ENCODE measurements at places on chromosomes 5 and 9.

GRCh38 chr9:123338710-123339665, 17.0 kb upstream of the CRB2 start:
- DNase-seq, result no peak

- DNase-seq, result peak; percentile 40
These were observed 68.5 kb downstream of the RICTOR start for GRCh38 chr5:39005566-39006232.

DNA sequence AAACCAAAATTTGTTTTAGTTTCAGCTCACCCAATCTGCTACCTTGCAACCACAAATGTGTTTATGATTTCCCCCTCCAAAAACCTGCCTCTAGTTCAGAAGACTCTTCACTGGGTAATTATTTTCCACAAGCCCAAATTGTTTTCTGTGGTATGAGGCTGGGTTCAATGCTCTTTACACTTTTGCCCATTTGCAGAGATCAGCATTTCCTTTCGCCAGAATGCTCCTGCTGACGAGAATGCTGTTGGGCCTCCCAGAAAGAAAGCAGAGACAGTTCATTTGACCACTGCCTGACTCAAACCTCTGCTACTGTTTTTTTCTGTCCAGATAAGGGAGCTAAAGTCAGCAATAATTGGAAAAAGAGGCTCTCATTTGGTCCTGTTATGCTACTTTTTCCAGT, 427.3 kb downstream of the PDE4D start:
- DNase-seq, result no peak

DNA sequence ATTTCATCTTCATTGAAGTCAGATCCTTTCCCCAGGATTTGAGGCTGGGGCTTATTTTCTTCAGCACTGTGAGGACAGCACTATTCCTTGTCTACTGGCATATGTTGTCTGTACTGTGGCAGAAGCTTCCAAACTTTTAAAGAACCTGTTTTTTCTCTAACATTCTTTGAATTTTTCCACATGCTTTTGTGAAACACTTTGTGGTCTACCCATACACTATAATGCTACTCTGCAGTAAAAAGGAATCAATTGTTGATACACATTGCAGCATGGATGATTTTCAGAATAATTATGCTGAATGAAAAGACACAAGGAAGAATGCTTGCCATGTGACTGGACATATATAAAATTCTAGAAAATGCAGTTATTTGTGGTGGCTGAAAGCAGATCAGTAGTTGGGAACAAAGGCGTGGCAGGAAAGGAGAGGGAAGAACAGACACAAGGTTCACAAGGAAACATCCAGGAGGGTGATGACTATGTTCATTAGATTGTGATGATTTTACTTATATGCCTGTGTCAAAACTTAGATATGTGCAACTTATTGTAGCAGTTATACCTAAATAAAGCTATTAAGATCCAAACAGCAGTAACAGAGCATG, 96.8 kb downstream of the WNK2 start:
- no peak for DNase-seq

DNA sequence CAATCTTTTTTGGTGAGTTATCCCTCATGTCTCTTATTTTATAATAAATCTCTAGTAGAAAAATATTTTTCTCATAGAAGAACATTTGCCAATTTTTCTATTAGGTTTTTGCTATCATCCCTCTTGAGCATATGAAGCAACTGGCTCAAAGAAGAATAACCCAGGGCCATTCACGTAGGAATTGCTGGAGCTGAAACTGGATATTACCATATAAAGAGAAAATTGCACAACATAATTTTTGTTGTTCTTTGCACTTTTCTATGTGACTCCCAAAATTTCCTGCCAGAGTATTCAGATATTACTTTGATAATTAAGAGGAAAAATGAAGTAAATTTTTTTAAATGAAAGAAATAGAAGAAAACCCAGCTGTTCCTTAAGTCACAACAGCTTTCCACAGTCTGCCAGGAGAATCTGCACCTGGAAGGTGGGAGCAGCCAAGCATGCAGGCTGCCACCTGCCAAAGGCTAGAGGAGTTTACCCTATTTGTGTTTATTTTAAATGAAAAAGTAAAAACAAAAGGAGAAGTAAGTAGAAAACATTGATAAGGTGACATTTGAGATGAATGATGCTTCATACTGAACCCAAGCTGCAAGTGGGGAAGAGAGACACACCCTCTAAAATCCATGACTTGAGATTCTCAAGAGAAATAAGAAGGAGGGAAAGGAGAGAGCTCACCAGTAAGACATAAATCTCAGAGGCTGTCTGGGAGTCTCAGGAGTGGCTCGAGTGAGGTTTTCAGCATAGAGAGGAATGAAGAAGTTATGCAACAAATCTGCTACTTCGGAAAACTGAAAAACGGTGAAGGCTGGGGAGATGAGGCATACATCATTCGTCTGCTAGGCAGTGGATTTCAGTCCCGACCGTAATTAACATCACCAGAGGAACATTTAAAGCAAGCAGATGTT, 31.5 kb upstream of the FREM1 start:
- no peak for DNase-seq

DNA sequence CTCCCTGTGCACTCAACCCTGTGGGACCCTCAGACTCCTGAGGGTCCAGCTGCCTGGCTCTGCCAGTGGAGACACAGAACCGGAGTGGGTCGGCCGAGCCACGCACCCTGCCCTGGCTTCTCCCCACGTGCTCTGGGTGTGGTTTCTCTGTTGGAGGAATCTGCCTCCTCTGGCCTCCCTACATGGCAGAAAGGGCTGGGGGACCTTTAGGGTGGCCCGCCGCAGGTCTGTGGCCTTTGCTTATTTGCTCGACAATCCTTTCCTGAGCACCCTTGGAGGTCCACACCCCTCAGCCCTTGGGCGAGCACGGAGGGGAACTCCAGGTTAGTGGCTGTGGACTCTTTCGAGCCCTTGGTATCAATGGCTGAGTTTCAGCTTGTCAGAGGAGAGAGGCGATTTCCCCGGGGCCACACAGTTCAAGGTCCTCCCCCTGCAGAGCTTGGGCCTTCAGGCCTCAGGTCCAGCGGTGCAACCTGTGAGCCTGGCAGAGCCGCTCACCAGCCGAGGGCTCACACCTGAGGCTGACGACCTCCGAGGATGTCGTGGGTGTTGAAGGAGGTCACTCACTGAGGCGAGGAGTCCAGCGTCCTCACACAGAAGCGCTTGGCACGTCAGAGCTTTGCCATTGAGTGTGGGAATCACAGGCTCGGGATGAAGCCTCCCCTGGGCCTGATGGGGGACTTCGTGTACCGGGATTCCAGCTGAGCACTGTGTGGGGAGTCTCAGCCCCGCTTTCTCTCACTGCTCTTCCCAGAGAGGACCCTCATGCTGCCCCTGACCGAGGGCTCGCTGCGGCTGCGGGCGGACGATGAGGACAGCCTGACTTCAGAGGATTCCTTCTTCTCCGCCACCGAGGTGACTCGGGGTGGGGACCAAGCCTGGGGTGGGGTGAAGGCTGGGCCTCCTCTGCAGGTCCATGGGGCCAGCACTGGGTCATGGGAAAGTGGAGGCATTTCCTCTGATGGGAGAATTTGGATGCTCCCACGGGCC, 20.8 kb upstream of the DOLPP1 start:
- DNase-seq, result no peak

GRCh38 chr5:98217138-98217537, 556.3 kb upstream of the RGMB start:
- DNase-seq, result no peak

DNA sequence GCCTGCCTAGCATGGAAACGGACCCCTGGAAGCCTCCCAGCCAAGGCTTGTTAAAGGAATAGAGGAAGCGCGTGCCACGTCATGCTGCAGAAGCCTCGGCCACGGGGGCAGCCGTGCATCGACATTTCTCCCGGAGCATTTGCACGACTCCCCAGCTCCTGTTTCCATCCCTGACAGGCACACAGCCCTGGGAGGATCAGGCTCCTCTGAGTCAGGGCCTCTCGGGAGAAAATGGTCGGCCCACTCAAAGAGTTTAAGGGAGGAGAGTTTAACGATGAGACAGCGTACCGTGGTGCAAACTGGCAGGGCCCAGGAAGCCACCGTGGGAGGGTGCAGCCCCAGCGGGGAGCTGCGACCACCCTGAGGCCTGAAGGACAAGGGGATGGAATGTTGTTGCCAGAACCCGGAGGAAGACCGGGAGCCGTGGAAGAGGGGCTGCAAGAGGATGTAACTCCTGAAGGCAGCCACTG, 213.6 kb downstream of the PAX5 start:
- DNase-seq, result no peak

- no peak for DNase-seq
These were observed 13.4 kb downstream of the MAST4 start for GRCh38 chr5:66609615-66610014.

- no peak for DNase-seq
These were observed 110.4 kb downstream of the LIFR start for GRCh38 chr5:38446029-38446522.
